ENCODE measurements at places on chromosomes 7 and 10.

DNA sequence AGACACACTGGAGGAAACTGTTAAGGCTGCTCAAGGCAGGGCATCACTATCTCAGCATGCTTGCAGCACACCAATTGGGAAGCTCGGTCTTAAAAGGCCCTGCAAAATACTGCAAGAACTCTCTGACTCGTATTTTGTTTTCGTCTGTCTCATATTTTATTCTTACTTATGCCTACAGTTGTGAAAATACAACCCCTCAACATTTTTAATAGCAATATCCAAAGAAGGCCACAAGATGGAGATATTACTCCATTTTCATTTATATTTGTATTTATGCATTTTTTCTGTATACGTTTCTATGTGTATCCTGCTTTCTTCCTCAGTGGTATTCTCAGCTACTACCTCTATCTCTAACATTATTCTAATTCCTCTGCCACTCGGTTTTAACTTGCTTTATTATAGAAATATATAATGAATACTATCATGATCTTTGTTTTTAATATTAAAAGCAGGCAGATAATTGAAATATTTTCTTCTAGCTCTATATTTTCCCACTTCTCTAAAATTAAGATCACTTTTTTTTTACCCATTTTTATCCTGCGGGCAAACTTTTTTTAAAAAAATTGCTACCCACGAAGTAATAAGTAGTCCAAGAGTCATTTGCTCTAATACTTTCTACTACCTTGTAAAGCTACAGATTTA is 10.0 kb downstream of the DNAJC1 start:
- peak; percentile 15 for DNase-seq

DNA sequence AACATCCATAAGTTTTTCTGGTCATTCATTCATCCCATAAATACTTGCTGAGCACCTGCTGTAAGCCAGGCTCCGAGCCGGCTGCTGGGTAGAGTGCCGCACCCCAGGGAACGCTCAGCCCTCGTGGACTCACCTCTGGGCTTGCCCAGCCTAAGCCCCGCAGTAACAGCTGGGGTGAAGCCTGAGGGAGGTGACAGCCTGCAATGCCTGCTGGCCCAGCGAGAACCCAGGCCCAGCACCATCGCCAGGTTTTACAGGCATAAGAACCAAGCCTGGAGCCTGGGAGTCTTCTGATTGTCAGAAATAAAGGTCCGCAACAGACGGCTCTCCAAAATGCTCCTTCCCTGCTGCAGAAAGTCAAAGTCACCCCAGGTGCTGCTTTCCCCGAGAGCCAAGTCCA is 205.4 kb downstream of the ZMYND11 start:
- DNase-seq: no peak

GRCh38 chr7:757741-758163 is 30.7 kb upstream of the PRKAR1B start:
- no peak for DNase-seq

DNA sequence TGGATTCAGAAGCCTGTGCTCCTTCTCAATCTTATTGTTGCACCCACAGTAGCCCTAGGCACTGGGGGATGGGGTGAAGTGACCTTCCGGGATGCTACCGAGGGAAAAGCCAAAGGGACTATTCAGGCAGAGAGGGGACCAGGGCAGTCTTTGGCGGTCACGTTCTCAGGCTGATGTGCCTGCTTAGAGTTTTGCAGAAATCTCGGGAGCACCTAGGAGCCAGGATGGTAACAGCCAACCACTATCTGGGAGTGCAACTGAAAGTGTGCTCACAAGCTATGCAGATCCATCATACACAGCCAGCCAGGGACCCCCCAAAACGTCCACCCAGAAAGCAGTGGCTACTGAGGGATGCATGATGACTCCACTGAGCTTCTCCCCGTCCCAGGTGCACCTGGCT is 52.4 kb downstream of the CXCL12 start:
- no peak for DNase-seq

GRCh38 chr10:95183271-95184230 is 10.5 kb upstream of the ACSM6 start:
- DNase-seq: peak; percentile 95

DNA sequence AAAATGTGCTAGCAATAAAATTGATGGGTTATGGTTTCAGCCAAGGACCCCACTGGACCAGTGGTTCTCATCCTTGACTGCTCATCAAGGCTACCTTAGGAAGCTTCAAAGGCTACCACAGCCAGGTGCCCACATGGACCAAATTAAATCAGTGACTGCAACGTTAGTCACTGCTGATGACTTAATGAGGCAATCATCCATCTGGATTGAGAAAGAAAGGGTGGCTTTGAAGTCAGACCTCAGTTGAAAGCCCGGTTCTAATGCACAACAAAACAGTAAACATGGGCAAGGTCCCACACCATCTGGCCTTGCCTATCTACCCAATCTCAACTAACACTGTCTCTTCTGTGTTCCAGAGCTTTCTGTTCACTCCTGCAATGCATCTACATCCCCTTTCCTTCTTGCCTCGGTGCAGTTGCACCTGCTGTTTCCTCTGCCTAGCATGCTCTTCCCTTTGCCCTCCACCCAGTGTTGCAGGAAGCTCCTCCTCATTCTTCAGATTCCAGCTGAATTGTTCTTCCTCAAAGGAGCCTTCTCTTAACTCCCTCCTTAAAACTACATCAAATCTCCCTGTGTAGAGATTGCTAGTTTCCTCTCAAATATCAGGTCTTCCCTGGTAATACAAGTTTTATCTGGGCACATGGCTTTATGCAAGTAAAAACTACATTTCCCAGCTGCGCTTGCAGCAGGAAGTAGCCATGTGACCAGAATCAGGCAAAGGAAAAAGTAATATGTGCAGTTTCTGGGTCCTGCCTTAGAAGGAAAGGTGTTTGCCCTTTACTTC is 10.3 kb upstream of the KCNK18 start:
- no peak for DNase-seq

GRCh38 chr10:119254335-119254734 is 47.0 kb downstream of the GRK5 start:
- no peak for DNase-seq

DNA sequence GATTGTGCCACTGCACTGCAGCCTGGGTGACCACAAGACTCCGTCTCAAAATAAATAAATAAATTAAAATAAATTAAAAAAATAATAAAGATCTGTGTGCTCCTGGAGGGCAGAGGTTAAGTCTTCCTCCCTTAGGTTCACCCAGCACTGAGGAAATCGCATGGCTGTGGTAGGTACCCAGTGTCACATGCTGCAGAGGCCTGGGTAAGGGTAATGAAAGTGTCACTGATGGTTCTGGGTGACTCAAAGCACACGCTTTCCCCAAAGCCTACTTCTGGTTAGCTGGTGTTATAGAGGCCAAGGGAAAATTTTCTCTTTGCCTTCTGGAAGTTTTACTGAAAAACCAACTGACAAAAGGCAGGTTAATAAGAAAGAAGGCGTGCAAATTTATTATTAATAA is 88.8 kb upstream of the ITGB1 start:
- no peak for DNase-seq

GRCh38 chr10:84340187-84340586 is 11.8 kb downstream of the CCSER2 start:
- no peak for DNase-seq

DNA sequence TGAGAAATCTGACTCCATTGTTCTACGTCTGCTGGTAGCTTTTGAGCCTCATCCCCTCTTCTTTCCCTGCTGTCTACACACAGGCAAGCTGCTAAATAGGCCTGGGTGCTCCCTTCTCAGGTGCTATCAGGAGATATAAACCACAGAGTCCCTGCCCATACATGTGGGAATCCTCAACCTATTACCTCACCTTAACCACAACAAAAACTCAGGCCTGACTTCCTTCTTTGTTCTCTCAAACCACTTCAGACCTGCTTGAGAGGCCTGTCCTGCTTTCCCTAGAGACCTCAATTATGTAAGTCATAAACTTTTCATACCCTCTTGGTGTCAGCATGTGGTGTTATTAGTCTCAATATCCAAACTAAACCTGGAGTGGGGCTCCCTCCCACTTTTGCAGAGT is 75.0 kb upstream of the MAGI2 start:
- DNase-seq: no peak

GRCh38 chr10:49512121-49512809 is 26.7 kb downstream of the ERCC6 start:
- peak; percentile 25 for DNase-seq

DNA sequence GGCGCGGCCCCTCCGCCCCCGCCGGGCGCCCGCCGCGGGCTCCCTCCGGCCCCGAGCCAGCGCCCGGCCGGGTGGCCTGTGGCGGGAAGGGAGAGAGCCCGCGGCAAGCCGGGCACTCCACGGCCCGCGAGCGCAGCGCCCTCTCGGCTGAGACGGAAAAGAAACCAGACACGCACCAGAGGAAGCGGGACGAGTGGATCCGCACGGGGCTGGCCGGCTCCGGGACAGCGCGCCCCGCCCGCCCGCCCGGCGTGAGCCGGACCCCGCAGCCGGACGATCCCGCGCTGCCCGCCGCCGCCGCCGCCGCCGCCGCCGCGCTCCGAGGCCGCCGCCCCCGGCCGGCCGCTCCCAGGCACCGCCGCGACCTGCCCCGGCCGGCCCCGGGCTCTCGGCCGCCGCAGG is 300 bp downstream of the ARHGAP21 start:
- DNase-seq: no peak

GRCh38 chr10:116466715-116467422 is 39.2 kb downstream of the PNLIPRP3 start:
- no peak for DNase-seq

GRCh38 chr7:92092210-92092609 is 42.1 kb downstream of the CYP51A1 start:
- no peak for DNase-seq

DNA sequence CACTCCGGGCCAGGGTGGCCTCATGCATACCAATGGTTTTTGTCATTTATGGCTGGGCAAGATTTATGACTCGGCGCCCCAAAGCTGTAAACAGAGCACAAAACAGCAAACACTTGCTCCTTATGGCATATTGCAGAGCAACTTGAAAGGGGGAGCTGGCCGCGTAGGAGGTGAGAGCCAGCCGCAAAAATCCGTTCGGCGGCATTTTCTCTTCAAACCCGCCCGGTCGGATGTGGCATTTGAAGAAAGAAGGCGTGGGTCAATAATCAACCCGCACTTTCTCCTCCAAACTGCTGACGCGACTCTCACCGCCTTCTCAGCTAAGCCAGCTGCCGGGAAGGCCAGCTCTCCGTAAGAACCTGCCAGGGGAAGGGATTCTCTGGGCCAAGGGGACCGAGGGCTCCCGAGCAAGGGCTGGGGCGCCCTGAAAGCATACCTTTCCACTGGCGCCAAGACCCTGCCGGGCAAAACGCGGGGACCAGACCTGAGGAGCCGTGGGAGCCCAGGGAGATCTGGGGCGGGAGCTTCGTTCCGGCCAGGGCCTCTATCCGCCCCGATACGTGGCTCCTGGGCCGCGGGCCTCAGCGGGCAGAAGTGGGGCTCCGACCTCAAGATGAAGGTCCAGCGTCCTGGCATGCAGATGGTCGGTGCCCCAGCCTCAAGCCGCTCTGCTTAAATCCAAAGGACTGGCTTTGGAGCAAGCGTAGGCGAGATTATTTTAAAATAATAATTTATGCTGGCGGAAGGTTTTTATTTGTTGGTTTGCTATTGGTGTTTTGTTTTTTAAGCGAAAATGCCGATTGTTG is 12.9 kb upstream of the HOXA2 start:
- DNase-seq: no peak

GRCh38 chr10:117476716-117477115 is 65.8 kb upstream of the EMX2 start:
- no peak for DNase-seq

- no peak for DNase-seq
Measured at GRCh38 chr7:11923376-11923930, 91.5 kb upstream of the THSD7A start.

DNA sequence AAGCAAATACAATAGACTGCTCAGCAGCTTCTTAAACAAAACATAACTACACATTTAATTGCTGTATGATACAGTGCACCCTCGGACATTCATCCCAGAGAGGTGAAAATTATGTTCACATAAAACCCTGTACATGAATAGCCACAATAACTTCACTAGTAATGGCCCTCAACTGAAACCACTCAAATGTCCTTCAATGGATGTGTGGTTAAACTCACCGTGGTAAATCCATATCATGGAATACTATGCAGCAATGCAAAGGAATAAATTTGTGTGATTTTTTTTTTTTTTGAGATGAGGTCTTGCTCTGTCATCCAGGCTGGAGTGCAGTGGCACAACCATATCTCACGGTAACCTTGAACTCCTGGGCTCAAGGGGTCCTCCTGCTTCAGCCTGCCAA is 252.7 kb downstream of the TCERG1L start:
- no peak for DNase-seq

GRCh38 chr7:70893971-70894715 is 237.8 kb upstream of the GALNT17 start:
- DNase-seq: no peak

- DNase-seq: no peak
Measured at GRCh38 chr7:44461387-44461786, 29.1 kb downstream of the NUDCD3 start.

DNA sequence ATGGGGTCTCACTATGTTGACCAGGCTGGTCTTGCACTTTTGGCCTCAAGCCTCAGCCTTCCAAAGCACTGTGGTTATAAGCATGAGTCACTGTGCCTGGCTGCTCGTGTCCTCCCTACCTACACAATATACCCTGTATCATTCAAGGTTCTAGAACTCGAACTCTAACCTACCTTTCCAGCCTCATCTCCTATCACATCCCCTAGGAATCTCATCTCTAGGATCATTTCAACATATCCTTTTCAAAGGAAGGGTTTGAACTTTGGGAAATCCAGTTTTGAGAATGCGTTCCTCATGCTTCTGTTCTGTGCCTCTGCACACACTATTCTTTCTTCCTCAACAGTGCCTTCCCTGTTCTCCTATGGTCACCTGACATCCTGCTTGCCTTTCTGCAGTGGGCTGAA is 87.8 kb upstream of the RHEB start:
- no peak for DNase-seq

- DNase-seq: no peak
Measured at GRCh38 chr10:96646301-96646700, 59.5 kb upstream of the TM9SF3 start.

GRCh38 chr7:26060733-26061677 is 91.0 kb upstream of the NFE2L3 start:
- DNase-seq: no peak

DNA sequence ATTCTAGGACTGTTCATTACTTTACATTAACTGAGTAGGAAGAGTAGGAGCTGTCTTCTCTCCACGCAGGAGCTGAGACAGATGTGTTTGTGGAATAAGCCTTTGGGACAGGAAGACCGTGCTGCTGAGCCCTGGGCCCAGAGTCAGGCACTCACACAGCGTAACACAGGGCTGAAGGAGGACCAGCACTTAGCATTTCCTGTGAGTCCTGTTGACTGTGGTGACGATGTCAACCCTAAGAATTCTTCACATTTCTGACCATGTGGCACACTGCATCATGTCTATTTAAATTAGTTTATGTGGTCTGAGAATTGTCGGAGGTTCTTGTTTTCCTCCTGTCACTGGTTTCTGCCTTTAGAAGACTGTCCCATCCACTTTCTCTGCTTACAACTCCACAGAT is 117.2 kb downstream of the PIP4K2A start:
- peak; percentile 26 for DNase-seq
